PC-9 (cell line): ENCODE measurements at places on chromosomes 16 and 17. TPM values are rescaled to one million over a fixed set of nuclear protein-coding genes. Genes with fewer than 3 reads are reported as not detected.

Gene KRT14
- 2.2 and 2.5 TPM in 2 replicates for total RNA-seq

- DNase-seq, result no peak
These were observed 171.3 kb upstream of the CHMP6 start for GRCh38 chr17:80820331-80820730.

Gene PIMREG
- total RNA-seq, result 52.2 and 62.3 TPM in 2 replicates

Gene KCNAB3
- total RNA-seq, result 9.5 and 13.8 TPM in 2 replicates

- no peak for DNase-seq
These were observed 2.8 kb upstream of the MSRB1 start for GRCh38 chr16:1945559-1946391.

DNA sequence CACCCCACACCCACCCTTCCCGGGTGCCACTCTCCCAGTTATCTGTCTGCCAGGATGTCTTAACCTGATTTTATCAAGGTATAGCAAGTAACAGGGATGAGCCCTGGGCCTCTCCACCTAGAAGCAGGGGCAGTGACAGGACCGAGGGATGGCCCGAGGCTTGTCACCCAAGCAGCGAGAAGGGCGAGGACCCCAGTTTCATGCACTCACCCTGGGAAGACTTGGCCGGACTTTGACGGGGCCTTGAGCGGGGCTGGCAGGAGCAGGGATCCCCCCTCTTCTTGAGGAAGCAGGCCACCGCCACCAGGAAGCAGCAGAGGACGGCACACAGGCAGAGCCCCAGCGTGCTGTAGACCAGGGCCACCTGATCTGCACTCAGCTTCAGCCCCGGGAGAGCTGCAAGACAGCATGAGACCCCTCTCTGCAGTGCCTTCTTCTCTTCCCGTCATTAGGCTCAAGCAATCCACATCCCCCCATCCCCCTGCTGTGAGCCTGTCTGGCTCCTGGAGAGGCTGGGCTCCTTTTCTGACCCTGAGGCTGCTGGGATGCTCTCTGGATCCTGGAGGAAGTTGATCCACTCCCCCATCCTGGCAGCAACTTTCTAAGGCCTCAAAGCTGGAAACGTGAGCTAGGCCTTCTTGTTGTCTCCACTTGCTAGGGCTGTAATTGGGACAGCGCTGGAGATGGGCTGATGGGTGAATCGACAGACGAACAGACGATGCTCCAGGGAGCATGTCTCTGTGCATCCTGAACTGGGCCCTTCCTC is 31.6 kb downstream of the TNFRSF13B start:
- DNase-seq, result no peak

- no peak for DNase-seq
These were observed 4.2 kb downstream of the ATP2A3 start for GRCh38 chr17:3959921-3960601.

Gene VPS25
- 38.7 and 48.4 TPM in 2 replicates for total RNA-seq

DNA sequence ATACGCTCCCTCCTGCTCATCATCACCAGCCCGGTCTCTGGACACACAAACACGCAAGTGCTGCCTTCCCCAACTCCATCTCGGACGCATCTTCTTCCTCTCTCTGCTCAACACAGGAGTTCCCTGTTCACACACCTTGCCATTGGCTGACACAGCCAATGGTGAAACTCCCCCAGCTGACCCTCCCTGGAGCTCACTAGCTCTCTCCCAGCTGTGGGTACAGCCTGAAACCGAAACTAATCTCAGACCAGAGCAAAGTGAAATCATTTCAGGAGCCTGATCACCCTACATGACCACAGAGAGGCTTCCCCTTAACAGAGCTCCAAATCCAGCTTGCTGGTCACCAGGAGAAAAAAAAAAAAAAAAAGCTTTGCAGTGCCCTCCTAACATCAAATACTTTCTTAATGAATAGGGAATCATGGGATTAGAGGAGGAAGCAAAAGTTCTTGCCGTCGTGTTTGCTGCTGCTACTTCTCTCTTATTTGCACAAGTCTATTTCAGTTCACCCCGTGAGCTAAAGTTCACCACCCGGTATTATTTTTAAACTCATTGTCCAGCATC is 8.3 kb downstream of the CUEDC1 start:
- DNase-seq, result no peak

- DNase-seq, result no peak
These were observed 12.4 kb downstream of the MPO start for GRCh38 chr17:58268326-58268725.

GRCh38 chr16:89616623-89617022 is 3.2 kb downstream of the DPEP1 start:
- no peak for DNase-seq

DNA sequence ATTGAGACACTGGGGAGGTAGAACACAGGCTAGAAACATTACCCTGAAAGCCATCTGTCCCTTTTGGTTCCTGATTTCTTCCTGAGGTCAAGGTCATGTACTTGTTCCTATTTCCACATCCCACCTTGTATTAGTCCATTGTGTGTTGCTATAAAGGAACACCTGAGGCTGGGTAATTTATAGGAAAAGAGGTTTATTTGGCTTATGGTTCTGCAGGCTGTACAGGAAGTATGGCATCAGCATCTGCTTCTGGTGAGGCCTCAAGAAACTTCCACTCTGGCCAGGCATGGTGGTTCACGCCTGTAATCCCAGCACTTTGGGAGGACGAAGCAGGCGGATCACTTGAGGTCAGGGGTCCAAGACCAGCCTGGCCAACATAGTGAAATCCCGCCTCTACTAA is 7.4 kb upstream of the MED9 start:
- no peak for DNase-seq

Gene NPIPB13
- 24.6 and 30.6 TPM in 2 replicates for total RNA-seq
